Left lobe of liver (tissue), 2 donors: ENCODE measurements at places on chromosomes 2 and 18. TPM values are rescaled to one million over a fixed set of nuclear protein-coding genes. Genes with fewer than 3 reads are reported as not detected.

GRCh38 chr18:21194871-21195771 is 46.9 kb upstream of the GREB1L start:
- no peak for DNase-seq

GRCh38 chr2:179939259-179939658 is 67.8 kb downstream of the CWC22 start:
- no peak for DNase-seq

DNA sequence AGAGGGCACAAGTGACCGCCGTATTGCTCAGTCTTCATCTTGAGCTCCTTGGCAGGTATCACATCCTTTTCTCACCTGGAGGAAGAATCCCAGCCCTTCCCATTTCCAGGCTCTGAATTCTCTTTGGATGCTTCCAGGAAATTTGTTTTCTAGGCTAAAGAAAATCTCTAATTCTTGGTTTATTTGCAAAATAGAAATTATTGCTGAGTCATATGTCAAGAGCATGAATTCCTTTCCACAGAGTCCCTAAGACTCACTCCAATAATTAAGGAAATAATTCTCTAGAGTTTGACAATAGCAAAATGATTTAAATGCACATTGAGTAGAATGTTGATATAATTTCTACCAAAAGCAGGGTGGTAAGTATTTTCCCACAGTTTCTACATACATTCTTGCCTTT is 16.3 kb upstream of the CCDC68 start:
- DNase-seq: no peak

Gene HOXD3
- not detected for total RNA-seq
